ENCODE measurements at places on chromosomes 11 and 22.

DNA sequence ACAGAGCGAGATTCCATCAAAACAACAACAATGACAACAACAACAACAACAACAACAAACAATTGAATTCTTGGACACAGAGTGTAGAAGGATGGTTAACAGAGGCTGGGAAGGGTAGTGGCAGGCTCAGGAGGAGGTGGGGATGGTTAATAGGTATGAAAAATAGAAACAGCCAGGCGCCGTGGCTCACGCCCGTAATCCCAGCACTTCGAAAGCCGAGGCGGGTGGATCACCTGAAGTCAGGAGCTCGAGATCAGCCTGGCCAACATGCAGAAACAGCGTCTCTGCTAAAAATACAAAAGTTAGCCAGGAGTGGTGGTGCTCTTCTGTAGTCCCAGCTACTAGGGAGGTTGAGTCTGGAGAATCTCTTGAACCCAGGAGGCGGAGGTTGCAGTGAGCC is 122.9 kb upstream of the GRIA4 start:
- H3K27ac ChIP-seq = no peak overlapping the region
- H3K4me3 ChIP-seq = no peak overlapping the region
- DNase-seq = no peak

DNA sequence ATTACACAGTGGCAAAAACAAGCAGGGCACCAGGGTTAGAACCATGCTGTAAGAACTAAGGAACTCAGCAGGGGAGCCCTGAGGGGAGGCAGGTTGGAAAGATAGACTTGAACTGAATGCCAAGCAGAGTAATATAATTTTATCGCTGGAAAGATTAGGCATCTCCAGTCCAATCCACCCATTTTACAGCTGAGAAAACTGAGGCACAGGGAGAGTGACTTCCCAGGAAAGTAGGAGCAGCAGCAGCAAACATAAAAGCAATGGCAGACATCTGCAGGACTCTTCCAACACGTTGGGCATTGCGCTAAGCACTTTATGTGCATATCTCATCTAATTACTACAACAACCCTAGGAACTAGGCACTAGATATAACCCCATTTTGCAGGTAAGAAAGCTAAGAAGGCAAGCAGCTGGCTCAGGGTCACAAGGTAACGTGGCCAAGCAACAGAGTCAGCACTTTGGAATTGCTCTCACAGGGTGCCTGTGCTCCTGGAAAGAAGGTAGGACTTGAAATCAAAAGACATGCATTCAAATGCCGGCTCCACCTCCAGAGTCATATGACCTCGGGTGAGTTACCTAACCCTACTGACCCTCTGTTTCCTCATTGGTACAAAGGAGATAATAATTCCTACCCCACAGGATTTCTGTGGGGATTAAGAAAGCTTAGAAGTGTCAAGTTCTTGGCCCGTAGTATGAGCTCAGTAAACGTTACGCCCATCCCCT is 215.3 kb downstream of the BARX2 start:
- H3K36me3 ChIP-seq = no peaks in the 10 kb centered on the region
- H3K27ac ChIP-seq = no peak overlapping the region
- H3K27me3 ChIP-seq = no peaks in the 10 kb centered on the region
- H3K4me1 ChIP-seq = no peaks in the 10 kb centered on the region
- H3K4me3 ChIP-seq = no peak overlapping the region

- no peak overlapping the region for H3K27ac ChIP-seq
- DNase-seq = no peak
- H3K4me3 ChIP-seq = no peak overlapping the region
- H3K4me1 ChIP-seq = peaks cover 4% of the 10 kb centered on the region
- H3K27me3 ChIP-seq = no peaks in the 10 kb centered on the region
- peaks cover 16% of the 10 kb centered on the region for H3K36me3 ChIP-seq
Observed at GRCh38 chr11:224424-224823, 11.7 kb downstream of the SIRT3 start.

DNA sequence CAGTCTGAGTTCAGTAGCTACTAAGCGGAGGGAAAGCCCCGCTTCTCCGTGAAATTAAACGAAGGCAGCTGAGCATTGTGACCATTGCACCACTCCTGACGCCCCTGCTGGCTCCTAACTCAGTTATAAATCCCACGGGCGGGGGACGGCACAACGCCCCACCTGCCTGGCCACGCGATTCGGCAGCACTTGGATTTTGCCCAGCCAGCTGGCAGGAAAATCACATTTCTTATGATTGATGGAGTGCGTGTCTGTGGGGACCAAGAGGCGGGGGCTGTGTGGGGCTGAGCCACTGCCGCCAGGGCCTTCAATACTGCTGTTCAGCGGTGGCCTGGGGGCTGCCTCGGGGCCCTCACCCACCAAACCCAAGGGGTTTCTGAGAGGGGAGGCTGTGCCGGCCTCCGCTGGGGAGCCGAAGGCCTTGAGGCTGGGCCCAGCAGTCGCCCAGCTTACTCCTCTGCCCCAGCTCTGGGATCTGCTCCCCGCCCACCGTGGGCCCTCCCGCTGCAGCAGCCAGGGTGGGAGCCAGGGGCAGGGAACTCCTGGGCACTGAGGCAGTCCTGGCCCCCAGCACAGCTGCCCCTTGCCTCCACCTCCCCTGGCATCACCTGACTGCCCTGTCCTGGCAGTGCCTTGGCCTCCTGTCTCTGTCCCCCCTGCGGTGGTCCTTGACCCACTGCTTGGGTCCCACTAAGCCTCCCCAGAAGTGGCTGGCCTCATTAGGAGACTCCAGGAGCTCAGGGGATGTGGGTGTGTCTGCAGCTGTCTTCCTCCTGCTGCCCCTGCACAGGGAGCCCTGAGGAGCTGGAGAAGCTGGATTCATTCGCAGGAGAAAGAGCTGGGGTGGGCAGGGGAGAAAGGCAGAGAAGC is 30.7 kb downstream of the SHISAL1 start:
- H3K27ac ChIP-seq = no peak overlapping the region
- no peaks in the 10 kb centered on the region for H3K36me3 ChIP-seq
- no peaks in the 10 kb centered on the region for H3K27me3 ChIP-seq
- H3K4me1 ChIP-seq = peaks cover 13% of the 10 kb centered on the region
- no peak for DNase-seq
- H3K4me3 ChIP-seq = no peak overlapping the region

DNA sequence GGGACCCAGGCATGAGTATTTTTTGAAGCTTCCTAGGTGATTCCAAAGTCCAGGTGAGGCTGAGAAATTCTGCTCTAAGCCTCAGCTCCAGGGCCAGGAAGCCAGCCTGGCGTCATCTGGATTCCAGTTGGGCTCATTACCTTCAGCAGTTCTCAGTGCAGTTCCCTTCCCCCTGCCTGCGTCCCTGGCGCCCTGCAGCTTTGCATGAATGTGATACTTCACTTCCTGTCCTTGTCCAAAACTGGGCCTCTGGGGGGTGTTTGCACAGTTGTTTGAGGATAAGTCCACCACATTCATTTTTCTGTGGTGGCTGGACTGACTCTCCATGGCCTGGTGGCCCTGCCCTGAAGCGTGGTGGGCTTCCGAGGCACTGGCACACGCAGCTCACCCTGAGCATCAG is 98.1 kb downstream of the TENM4 start:
- H3K4me3 ChIP-seq = no peak overlapping the region
- H3K27me3 ChIP-seq = peaks cover 8% of the 10 kb centered on the region
- DNase-seq = no peak
- H3K36me3 ChIP-seq = no peaks in the 10 kb centered on the region
- H3K27ac ChIP-seq = no peak overlapping the region

- no peak for DNase-seq
- H3K27ac ChIP-seq = no peak overlapping the region
- H3K36me3 ChIP-seq = no peaks in the 10 kb centered on the region
- no peak overlapping the region for H3K4me3 ChIP-seq
- peaks cover 11% of the 10 kb centered on the region for H3K27me3 ChIP-seq
- peaks cover 1% of the 10 kb centered on the region for H3K4me1 ChIP-seq
Observed at GRCh38 chr11:109756521-109756920, 334.5 kb downstream of the C11orf87 start.

GRCh38 chr11:34495239-34495723 is 18.3 kb downstream of the ELF5 start:
- no peak for DNase-seq
- H3K4me3 ChIP-seq = no peak overlapping the region
- no peak overlapping the region for H3K27ac ChIP-seq

GRCh38 chr11:35114906-35115687 is 23.9 kb upstream of the CD44 start:
- H3K27me3 ChIP-seq = peaks cover 11% of the 10 kb centered on the region
- no peak overlapping the region for H3K27ac ChIP-seq
- H3K4me1 ChIP-seq = peaks cover 9% of the 10 kb centered on the region
- DNase-seq = no peak
- no peaks in the 10 kb centered on the region for H3K36me3 ChIP-seq

- H3K27ac ChIP-seq = no peak overlapping the region
- peaks cover 4% of the 10 kb centered on the region for H3K4me1 ChIP-seq
- no peak overlapping the region for H3K4me3 ChIP-seq
- H3K36me3 ChIP-seq = no peaks in the 10 kb centered on the region
- DNase-seq = no peak
Observed at GRCh38 chr11:132559331-132560036, 972.8 kb downstream of the OPCML start.

GRCh38 chr11:83642500-83642899 is 356.3 kb upstream of the CCDC90B start:
- DNase-seq = no peak
- H3K36me3 ChIP-seq = no peaks in the 10 kb centered on the region
- peaks cover 4% of the 10 kb centered on the region for H3K27me3 ChIP-seq
- H3K4me3 ChIP-seq = no peak overlapping the region

- no peak overlapping the region for H3K27ac ChIP-seq
- no peaks in the 10 kb centered on the region for H3K4me1 ChIP-seq
- no peaks in the 10 kb centered on the region for H3K36me3 ChIP-seq
- DNase-seq = no peak
- peaks cover 7% of the 10 kb centered on the region for H3K27me3 ChIP-seq
Observed at GRCh38 chr11:94046796-94047195, 25.6 kb downstream of the HEPHL1 start.

DNA sequence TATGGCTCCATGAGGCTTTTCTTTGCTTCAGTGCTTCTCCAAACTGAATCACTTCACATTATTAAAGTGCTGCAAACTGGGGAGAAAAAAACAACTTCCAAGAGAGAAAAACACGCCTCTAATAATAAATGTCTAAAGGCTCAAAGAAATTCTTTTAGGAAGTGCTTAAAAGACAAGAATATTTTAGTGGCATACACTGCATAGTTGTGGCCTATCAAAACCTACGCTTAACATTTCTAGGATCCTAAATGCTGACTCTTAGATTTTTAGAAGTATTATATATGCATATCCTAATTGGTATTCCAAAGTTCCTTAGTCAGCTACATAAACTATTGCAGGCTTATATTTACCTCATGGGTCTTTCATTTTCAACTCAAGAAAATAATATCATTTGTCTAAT is 879.0 kb upstream of the CCDC90B start:
- H3K36me3 ChIP-seq = no peaks in the 10 kb centered on the region
- no peaks in the 10 kb centered on the region for H3K27me3 ChIP-seq
- no peak overlapping the region for H3K27ac ChIP-seq
- H3K4me3 ChIP-seq = no peak overlapping the region
- DNase-seq = no peak

- peaks cover 6% of the 10 kb centered on the region for H3K4me1 ChIP-seq
- H3K27me3 ChIP-seq = peaks cover 20% of the 10 kb centered on the region
- no peaks in the 10 kb centered on the region for H3K36me3 ChIP-seq
- no peak overlapping the region for H3K4me3 ChIP-seq
- no peak for DNase-seq
- no peak overlapping the region for H3K27ac ChIP-seq
Observed at GRCh38 chr11:75103380-75104026, 6.8 kb upstream of the OR2AT4 start.
